ENCODE measurements at places on chromosomes 7 and 10.

- DNase-seq: no peak
These were observed 17.0 kb downstream of the BCAP29 start for GRCh38 chr7:107596881-107597581.

DNA sequence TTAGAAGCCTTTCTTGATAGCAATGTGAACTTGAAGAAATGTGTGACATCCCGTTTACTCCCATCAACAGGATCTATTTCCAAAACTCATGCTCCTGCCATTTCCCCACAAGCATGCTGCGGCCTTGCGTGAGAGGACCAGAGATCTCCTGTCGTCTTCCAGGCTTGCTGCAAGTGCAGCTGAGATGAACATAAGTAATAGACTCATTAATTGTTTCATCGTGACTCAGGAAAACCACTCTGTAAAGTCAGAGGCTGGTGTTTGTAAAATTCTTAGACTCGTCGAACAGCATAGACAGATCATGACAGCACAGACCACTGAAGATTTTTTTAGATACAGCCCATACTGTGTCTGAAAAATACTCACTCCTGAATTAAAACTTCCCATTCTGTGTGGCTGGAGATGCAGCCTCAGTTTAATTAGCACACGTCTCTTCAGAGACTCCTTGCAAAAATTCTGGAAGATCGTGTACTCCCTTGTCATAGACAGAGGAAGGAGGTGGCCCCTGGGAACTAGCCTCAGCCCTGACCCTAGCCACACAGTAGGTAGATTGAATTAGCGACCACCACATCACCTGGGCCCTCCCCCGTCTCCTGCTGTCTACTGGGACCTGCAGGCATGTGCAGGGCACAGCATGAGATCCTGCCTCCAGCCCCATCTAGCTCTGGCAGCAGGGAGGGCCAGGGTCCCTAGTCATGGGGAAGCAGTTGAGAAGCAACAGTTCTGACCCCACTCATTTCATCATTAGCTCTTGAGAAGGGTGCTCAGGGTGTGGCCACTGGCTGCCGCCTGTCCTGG, 226.0 kb downstream of the CELF2 start:
- DNase-seq: no peak

- no peak for DNase-seq
These were observed 3.1 kb downstream of the SH3PXD2A start for GRCh38 chr10:103852189-103852711.

GRCh38 chr7:80833289-80834268, 85.3 kb downstream of the SEMA3C start:
- DNase-seq: no peak

GRCh38 chr10:35889226-35889625, 247.1 kb upstream of the FZD8 start:
- DNase-seq: no peak

- DNase-seq: no peak
These were observed 315.9 kb upstream of the ETV1 start for GRCh38 chr7:14305233-14305866.

GRCh38 chr7:18828994-18829857, 288.2 kb downstream of the TWIST1 start:
- DNase-seq: no peak

GRCh38 chr7:5229451-5230264, 39.6 kb downstream of the WIPI2 start:
- DNase-seq: no peak

DNA sequence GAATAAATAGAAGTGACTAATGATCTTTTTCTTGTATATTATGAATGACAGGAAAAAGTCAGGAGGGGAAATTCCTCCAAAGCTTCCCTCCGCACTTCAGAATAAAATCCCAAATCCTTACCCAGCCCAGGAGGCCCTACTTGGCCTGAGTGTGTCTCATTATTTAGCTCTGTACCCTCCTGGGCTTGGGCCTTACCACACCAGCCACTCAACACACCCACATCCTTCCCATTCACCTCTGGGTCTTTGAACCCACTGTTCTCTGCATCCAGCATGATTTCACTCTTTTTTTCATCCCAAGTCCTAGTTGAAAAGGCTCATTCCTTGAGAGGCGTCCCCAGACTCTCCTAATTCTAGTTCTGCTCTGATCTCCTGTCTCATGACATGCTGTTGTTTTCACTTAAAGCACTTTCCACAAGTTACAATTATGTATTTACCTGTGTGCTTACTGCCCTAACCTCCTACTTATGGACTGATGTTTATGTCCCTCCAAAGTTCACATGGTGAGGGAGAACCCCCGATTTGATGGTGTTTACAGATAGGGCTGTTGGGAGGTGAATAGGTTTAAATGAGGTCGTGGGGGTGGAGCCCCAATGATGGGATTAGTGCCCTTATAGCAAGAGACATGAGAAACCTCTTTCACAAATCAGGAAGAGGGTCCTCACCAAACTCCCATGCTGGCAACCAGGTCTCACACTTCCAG, 6.4 kb downstream of the NOD1 start:
- DNase-seq: no peak

- no peak for DNase-seq
These were observed 20.6 kb upstream of the KDM7A start for GRCh38 chr7:140197218-140197890.

DNA sequence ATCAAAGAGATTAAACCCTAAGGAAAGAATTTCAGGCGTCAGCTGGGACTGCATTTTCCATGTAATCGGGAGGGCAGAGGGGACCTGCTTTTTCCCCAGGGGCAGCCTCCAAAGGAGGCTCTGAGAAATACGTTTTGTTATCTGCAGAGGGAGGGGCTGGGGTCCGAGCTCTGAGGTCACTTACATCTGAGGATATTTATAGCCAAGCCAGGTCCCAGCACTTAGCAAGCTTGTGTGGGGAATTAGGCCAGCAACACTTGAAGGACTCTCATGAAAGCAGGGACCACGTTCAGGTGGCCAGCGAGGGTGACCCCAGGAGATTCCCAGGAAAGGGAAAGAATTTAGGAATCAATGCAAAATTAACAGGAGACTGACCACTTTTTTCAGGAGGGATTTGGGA, 20.6 kb upstream of the GDI2 start:
- no peak for DNase-seq

DNA sequence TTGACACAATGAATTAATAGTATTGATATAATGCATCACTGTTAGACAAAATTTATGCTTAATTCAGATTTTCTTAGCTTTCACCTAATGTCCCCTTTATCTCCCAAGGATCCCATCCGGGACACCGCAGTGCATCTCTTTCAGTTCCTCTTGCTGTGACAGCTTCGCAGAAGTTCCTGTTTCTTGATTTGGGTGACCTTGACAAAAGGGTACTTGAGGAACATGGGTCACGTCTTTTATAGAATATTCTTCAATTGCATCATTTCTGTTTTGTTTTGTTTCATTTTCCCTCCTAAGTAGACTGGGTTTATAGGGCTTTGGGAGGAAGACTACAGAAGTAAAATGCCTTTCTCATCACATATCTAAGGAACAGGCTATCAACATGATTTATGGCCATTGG, 453.2 kb downstream of the DPP6 start:
- DNase-seq: no peak

- no peak for DNase-seq
These were observed 47.9 kb upstream of the MYL10 start for GRCh38 chr7:101676956-101677355.

DNA sequence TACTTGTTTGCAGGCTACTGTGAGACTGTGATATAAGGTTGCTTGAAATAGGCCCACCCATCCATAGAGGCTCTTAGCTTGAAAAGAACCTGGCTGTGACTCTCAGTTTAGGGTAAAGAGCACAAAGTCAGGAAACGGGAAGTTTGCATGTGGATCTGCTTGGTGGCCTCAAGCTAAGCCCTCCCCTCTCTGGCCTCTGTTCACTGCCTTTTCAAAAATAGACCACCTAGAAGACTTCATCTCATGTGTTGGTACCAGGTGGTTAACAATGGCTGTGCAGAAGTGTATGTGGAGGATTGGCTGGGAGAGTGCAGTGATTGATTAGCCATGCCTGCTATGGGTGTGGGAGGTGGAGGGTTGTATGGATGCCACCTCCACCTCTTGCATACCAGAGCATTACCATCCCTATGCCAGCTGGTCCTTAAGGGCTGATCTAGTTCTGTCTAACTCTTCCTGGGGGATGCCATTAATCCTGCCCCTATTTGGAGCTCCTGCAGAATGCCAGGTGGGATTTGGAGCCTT, 122.0 kb downstream of the ZMIZ1 start:
- no peak for DNase-seq

DNA sequence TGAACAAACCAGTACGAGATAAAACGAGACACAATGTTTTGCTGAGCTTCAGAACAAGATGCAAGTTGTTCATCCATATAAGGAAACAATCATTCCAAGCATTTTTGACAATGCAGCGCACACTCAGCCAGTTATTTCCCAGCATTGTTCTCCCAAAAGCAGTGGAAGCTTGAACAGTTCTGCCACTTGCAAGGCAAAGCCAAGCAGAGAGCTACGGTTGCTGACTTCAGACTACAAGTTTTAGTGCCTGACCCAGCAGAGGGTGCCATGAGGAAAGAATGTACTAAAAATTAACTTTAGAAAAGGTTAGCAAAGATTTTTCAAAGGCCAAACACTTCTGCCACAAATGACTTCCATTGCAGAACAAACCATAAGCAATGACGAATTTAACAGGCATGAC, 152.5 kb downstream of the SLC25A13 start:
- no peak for DNase-seq

- DNase-seq: no peak
These were observed 288.9 kb downstream of the ADARB2 start for GRCh38 chr10:1448252-1448930.

DNA sequence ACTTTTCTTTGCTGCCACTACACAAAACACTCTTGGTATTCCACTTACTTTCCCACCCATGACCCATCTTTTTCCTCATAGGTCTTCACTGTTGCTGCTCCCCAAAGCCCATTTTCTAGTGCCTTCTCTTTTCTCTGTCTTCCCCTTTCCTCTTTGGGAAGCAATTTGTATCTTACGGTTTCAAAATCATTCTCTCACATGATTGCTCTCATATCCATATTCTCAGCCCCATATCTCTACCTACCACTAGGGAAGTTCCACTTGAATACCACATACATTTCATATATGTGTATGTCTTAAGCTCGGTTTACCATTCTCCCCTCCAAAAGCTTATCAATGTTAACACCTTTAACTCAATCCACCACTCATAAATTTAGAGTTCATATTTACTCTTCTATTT, 3.2 kb upstream of the UBE2D1 start:
- no peak for DNase-seq

- DNase-seq: no peak
These were observed 1046.2 kb downstream of the XPNPEP1 start for GRCh38 chr10:108877095-108877561.

DNA sequence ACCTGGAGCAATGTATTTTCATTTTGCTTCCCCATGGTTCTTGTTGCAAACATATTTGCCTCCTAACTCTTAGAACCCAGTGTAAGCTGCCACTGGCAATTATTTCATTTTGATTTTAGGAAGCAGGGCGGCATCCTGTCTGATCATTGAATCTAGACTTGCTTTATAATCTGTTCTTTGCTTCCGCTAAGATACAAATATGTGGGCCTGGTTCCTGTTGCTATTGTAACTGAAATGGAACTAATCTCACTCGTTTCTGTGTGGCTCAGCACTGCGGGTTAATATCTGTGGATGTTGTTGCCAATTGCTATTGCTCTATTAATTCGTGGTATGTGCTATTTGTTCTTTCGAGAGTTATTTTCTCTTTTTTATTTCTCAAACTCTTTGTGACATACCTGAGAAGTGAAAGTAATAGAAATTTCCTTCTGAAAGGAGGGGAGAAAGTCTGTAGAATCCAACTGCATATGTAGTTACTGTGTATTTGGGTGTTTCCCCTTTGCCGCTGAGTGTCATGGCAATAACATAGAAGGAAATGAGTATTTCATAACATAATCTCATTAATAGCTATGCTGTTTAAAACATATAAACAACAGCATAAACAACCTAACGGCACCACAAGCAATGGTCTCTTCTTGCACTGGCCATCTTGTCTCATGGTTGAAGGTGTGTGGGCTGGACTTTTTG, 62.4 kb downstream of the FZD1 start:
- no peak for DNase-seq

GRCh38 chr7:22672846-22673680, 53.9 kb upstream of the IL6 start:
- DNase-seq: no peak

DNA sequence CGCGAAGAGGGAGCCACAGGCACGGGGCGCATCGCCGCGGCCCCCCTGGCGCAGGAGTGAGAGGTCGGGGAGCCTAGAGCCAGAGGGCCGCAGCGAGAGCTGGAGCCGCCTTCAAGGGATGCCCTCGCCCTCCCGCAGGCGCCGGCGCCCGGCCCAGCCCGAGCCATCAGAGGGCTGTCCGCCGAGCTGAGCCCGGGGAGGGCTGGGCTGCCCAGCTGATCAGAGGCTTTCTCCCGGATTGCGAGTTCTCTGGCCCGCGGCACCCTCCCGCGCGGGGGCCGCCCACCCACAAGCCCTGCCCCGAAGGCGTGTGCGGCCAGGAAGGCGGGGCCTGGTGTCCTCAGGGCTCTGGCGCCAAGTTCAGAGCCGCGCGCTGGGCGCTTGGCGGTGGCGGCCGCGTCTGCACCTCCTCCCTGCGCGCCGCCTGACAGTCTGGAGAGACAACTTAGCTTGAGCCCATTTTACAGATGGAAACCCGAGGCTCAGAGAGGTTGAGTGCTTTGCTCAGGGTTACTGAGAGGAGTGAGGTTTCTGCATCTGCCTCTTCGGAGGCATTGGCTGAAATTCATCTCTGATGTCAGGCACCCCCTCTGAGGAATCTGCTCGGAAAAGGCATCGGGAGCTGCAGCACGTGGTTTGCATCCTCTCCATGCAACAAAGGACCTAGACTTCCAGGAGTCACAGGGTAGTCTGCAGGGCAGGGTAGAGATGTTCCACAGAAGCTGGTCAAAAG, 3.8 kb upstream of the ANTXRL start:
- DNase-seq: peak; percentile 71

DNA sequence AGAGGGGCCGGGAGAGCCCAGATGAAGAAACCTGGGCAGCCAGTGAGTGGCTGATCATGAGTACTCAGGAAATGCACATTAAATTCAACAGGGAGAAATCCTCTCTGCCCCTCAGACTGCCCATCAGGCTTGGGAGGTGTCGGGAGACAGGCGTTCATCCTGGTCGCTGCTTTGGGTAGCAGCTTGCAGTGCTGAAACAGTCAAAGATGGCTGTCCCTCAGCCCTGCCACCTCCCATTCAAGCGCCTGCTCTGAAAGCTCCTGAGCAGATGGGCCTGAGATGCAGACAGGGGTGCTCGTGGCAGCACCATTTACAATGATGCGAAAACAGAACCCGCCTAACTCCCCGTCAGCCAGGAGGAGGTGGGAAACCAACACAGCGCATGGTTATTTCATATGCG, 3.6 kb upstream of the JAKMIP3 start:
- DNase-seq: no peak

DNA sequence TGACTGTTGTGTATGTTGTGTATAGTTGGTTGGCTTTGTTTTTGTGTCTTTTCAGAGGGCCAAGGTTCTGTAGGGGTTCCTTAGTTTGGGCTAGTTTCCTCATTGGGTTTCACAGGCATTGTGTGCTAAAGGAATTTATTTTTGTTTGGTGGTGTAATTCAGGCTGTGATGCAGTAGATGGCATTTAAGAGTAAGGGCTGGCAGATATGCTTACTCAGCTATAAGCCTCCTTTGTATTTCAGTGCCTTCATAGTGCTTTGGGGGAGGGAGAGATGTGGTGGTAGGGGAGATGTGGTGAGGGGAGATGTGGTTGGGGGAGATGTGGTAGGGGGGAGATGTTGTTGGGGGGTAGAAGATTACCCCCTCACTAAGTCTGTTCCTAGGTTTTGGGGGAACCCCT, 91.7 kb downstream of the SLC25A40 start:
- no peak for DNase-seq

Measured in GM13976 (cell line).